ENCODE measurements at places on chromosomes 3 and 15. TPM values are rescaled to one million over a fixed set of nuclear protein-coding genes. Genes with fewer than 3 reads are reported as not detected.
A peak's percentile ranks its signal among the peaks of the same experiment; 100 is the strongest.

- no peak overlapping the region for H3K27ac ChIP-seq
- H3K4me3 ChIP-seq: no peak overlapping the region
- H3K27me3 ChIP-seq: no peaks in the 10 kb centered on the region
- no peaks in the 10 kb centered on the region for H3K36me3 ChIP-seq
- DNase-seq: no peak
These were observed 244.3 kb downstream of the NTRK3 start for GRCh38 chr15:88012233-88012632.

DNA sequence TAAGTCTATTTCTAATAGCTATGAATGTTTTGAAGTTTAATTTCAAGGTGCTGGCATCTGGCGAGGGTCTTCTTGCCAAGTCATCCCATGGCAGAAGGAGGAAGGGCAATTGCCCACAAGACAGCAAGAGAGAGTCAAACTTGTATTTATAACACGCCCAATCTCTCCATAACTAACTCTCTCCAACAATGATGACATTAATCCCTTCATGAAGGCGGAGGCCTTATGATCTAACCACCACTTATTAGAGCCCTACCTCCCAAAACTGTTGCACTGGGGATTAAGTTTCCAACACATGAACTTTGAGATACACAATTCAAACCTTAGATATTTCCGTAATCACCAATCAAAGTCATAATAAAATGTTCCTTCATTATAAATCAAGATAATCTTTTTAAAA lies 406.9 kb downstream of the CNTN6 start:
- H3K27me3 ChIP-seq: no peaks in the 10 kb centered on the region
- H3K36me3 ChIP-seq: no peaks in the 10 kb centered on the region
- no peak overlapping the region for H3K27ac ChIP-seq
- H3K4me1 ChIP-seq: no peaks in the 10 kb centered on the region

GRCh38 chr15:51380999-51381806 lies 39.7 kb downstream of the GLDN start:
- H3K27ac ChIP-seq: no peak overlapping the region
- DNase-seq: no peak
- H3K4me3 ChIP-seq: no peak overlapping the region
- no peaks in the 10 kb centered on the region for H3K27me3 ChIP-seq
- no peaks in the 10 kb centered on the region for H3K36me3 ChIP-seq

DNA sequence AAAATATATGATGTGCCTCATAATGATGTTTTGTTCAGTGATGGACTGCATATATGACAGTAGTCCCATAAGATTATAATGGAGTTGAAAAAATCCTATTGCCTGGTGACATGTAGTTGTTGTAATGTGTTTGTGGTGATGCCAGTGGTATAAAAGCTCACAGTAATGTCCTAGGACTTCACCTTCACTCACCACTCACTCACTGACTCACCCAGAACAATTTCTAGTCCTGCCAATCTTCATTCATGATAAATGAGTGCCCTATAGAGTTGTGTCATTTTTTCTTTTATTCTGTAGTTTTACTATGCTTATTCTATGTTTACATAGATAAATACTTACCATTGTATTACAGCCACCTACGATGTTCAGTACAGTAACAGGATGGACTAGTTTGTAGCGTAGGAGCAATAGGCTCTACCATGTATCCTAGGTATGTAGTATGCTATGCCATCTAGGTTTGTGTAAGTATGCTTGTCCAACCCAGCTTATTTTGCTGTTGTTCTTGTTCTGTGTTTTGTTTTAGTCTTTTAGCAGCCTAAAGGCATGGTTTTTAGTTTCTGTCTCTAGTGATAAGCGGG lies 88.5 kb upstream of the LRRFIP2 start:
- H3K27me3 ChIP-seq: no peaks in the 10 kb centered on the region
- no peaks in the 10 kb centered on the region for H3K36me3 ChIP-seq
- H3K27ac ChIP-seq: no peak overlapping the region
- H3K4me1 ChIP-seq: peaks cover 15% of the 10 kb centered on the region

DNA sequence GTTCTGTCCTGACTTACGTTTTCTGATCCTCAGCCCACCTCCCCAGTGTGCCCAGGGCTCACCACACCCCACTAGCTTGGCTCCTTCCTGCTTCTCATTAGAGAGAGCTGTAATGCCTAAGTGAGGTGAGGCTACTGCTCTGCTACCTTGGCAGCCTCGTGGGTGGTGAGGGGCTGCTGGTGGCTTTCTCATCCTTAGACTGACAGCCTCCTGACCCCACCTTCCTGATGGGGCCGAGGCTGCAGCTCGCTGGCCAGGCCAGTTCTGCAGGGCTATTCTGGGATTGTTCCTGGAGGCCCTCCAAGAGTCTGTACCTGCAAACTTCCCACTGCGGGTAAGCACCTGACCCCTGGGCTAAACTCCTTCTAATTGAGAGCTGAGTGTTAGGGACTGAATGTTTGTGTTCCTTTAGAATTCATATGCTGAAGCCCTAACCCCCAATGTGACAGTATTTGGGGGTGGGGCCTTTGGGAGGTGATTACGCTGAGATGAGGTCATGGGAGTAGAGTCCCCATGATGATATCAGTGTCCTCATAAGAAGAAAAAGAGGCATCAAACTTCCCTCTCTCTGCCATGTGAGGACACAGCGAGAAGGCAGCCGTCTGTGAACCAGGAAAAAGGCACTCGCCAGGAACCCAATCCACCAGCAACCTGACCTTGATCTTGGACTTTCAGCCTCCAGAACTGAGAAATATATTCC lies 38.1 kb upstream of the IQSEC1 start:
- no peak overlapping the region for H3K4me3 ChIP-seq
- no peak overlapping the region for H3K27ac ChIP-seq
- no peaks in the 10 kb centered on the region for H3K36me3 ChIP-seq
- H3K4me1 ChIP-seq: peaks cover 12% of the 10 kb centered on the region
- peaks cover 5% of the 10 kb centered on the region for H3K27me3 ChIP-seq

- no peaks in the 10 kb centered on the region for H3K27me3 ChIP-seq
- peak; percentile 66 for DNase-seq
- no peak overlapping the region for H3K4me3 ChIP-seq
- H3K27ac ChIP-seq: no peak overlapping the region
- peaks cover 12% of the 10 kb centered on the region for H3K4me1 ChIP-seq
- H3K36me3 ChIP-seq: no peaks in the 10 kb centered on the region
These were observed 15.6 kb downstream of the TMEM158 start for GRCh38 chr3:45210308-45211041.

GRCh38 chr3:68256635-68257223 lies 602.3 kb upstream of the SUCLG2 start:
- H3K27me3 ChIP-seq: no peaks in the 10 kb centered on the region
- DNase-seq: no peak
- no peaks in the 10 kb centered on the region for H3K36me3 ChIP-seq
- no peak overlapping the region for H3K27ac ChIP-seq
- no peak overlapping the region for H3K4me3 ChIP-seq

GRCh38 chr3:124529826-124530571 lies 200.3 kb upstream of the UMPS start:
- no peak overlapping the region for H3K27ac ChIP-seq
- no peaks in the 10 kb centered on the region for H3K4me1 ChIP-seq

DNA sequence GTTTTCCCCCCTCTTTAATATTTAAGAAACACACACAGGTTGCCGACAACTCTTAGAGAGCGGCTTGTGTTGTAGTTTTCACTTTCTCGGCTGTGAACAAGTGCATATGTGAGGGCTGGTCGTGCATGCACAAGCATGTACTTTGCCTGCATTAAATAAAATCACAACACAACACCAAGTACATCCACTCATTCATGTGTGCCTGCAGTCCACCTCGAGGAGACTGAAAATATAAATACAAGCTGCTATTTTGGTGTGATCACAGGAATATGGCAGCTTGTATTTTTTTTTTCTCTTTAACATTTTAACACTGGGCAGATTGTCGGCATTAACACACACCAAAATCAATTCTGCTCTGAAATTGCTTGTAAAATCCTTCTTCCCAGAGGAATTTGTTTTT lies 346.4 kb downstream of the TBC1D5 start:
- DNase-seq: no peak
- H3K36me3 ChIP-seq: peaks cover 8% of the 10 kb centered on the region
- H3K4me3 ChIP-seq: no peak overlapping the region
- no peak overlapping the region for H3K27ac ChIP-seq

DNA sequence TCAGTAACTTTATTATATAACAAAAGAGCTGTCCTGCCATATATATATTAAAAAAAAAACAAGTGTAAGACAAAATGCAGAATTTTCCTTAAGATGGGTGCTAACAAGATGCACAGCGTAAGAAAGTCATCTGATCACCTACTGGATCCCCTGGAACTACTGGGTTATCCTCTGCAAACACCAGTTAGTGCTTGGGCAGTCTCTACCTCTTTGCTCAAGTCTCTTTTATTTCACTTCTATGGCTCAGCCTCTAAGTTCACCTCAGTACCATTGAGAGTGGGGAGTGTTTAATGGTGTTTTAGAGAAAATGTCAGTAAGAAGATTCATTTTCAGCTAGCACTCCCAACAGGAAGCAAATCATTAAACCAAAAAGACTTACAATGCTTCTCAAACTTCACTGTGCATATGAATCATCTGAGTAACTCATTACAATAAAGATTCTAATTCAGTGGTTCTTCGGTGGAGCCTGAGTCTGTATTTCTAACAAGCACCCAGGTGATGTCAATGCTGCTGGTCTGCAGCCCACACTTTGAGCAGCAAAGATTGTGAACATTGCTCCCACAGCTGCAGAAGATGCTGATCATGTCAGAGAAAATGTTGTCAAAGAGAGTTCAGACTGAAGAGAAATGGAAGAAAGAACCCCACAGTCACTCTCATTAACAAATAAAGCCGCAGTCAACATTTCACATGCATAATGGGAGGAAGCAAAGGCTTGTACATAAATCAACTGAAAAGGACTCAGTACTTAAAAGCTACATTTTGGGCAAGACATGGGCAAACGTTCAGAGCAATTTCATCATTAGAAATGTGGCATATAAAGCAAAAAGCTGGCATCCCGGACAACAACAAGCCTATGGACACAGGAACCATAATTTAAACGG lies 227.1 kb upstream of the ATP11B start:
- H3K4me1 ChIP-seq: no peaks in the 10 kb centered on the region
- H3K36me3 ChIP-seq: no peaks in the 10 kb centered on the region
- no peak overlapping the region for H3K27ac ChIP-seq
- no peaks in the 10 kb centered on the region for H3K27me3 ChIP-seq

DNA sequence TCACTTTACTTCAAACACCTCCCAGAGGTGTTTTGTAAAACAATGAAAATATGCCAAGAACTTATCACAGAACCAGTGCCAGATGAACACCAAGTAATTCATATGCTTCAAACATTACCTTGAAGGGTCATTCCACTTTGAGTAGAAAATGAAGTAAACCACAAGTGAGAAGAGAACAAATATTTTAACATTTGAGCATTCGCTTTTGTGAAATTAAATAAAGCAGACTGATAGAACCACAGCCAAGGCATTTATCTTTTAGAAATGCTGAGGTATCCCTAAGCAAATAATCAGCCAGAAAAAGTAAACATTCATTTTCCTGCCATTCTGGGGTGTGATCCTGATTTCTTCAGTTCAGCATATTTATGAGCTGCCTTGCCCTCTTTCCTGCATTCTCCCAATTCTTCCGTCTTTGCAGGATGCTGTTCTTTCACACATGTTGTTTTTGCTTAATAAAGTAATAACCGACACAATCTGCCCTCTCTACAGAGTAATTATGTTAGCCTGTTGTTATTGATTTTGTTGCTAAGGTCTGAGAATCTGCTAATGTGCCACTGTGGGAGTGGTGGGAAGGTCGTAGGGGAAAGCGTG lies 235.6 kb upstream of the TGFBR2 start:
- no peak overlapping the region for H3K27ac ChIP-seq
- no peaks in the 10 kb centered on the region for H3K27me3 ChIP-seq
- H3K4me3 ChIP-seq: no peak overlapping the region
- H3K36me3 ChIP-seq: no peaks in the 10 kb centered on the region

- H3K4me1 ChIP-seq: no peaks in the 10 kb centered on the region
- DNase-seq: no peak
- H3K27ac ChIP-seq: no peak overlapping the region
- H3K27me3 ChIP-seq: peaks cover 3% of the 10 kb centered on the region
These were observed 43.8 kb upstream of the CMTM8 start for GRCh38 chr3:32194653-32195052.

DNA sequence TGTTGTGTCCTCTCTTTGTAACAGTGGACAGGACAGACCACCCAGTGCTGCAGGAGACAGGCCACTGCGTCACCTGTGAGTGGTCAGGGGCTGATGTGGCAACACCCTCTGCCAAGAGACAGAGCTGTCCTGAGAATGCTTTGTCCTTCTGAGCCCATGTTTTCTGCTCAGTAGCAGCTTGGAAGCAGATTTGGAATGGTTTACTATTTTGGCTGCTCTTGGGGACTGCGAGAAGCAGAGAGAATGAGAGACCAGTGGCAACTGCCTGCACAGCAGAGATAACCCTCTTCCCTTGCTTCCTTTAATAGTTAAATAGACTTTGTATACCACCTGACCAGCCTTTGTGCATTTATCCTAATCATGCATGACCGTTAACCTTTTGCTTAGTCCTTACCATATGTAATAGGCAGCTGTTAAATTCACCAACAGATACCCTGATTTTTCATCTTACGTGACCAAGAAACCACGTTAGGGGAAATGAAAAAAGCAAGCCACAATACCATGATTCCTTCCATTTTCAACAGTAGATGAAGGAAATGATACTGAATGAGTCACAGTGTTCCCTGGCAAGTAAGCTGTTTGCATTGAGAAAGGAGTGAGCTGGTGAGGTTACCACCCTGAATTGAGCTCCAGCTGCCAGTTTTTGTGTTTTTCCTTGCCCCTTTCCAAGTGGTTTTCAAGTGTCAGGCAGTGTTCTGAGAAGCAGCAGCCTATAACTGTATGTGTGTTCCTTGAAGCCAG lies 35.5 kb downstream of the B3GALNT1 start:
- no peak overlapping the region for H3K27ac ChIP-seq
- H3K36me3 ChIP-seq: no peaks in the 10 kb centered on the region
- no peak overlapping the region for H3K4me3 ChIP-seq

The KCTD6 gene
- total RNA-seq: 5.5 TPM

The GPR160 gene
- 2.9 TPM for total RNA-seq

The TM4SF4 gene
- total RNA-seq: not detected

The PROS1 gene
- total RNA-seq: 0.40 TPM

The GABRB3 gene
- not detected for total RNA-seq

The DUOXA2 gene
- total RNA-seq: not detected

The LEKR1 gene
- 0.55 TPM for total RNA-seq

The CCDC54 gene
- total RNA-seq: not detected

The CHRM5 gene
- not detected for total RNA-seq

The ANKDD1A gene
- total RNA-seq: 3.0 TPM
